NCI-H510A treated with DMSO at 0.1 percent for 48 hours (cell line): ENCODE measurements at places on chromosomes 3 and 15.

DNA sequence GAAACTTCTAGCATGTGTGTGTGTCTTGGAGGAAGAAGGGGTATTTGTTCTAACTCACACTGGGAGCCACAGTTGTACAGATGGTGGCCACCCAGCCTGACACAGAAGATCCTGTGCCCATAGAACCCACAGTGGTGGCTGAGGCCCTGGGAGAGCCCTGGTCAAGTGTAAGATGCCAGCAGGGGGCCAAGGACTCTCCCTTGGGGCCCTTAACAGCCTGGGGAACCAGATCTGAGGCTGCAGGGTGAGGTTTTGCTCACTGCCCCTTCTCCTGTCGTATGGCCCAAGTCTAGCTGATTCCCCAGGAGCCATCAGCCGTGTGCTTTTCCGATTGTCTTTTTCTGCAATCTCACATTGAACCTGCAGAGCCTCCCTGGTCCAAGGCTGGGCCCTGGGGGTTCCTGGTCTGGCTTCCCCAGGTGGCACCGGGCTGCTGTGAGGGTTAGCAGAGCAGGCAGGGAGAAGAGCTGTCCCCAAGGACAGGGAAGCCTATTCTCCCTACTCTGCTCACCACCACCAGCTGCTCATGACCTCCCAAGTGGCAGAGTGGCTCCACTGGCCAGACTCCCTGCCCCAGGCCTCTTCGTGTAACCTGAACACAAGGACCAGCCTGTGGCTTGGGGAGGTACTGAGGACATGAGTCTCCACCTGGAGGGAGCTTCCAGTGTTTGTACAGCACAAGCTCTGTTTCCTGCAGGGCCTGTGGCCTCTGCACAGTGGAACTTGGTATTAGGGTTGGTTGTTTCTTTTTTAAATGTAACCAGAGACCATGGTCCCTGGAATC, 51.9 kb downstream of the CA12 start:
- peak; percentile 44 for DNase-seq

DNA sequence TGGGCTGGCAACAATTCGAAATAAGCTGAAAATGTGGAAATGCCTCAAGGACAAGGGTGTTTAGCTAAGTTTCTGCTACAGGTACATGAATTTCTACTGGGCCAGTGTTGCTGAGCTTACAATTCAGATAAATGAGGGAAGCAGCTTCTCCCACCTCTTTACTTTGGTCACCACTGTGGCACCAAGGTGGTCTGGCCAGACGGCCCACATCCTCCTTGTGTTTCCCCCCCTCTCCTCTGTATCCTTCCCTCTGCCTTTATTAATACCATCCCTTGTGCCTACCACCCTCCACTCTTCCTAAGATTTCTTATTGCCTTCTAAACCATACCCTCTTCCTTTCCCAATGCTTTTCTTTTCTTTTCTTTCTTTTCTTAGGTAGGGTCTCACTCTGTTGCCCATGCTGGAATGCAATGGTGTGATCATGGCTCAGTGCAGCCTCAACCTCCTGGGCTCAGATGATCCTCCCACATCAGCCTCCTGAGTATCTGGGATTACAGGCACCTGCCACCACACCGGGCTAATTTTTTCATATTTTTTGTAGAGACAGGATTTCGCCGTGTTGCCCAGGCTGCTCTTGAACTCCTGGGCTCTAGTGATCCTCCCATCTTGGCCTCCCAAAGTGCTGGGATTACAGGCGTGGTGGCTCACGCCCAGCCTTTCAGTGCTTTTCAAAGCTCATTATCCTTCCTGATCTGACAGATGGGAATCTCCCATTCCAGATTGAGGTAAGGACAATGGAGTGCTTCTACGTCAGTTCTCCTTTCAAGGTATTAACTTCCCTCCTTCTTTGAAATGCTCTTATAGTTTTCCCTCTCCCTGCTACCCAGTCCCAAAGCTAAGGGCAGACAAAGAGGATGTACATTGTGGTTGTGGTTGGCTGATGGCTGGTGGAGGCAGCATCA, 14.8 kb downstream of the ANXA2 start:
- no peak for DNase-seq

- DNase-seq = no peak
These were observed 693 bp upstream of the RPSA start for GRCh38 chr3:39405687-39406367.

DNA sequence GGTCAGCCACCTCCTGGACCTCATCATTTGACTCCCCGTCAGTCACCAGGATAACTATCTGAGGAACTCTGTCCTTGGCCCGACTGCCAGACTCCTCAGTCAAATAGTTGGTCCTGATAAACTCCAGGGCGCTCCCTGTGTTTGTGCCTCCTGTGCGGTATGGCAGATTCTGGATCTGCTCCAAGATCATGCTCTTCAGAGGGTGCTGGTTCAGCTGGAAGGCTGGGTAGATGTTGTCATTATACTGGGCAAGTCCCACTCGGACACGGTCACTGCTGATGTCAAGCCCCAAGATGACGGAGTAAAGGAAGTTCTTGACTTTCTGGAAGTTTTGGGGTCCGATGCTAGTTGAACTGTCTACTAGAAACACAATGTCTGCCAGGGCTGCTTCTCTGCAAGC, 31.1 kb upstream of the CAPN7 start:
- DNase-seq = no peak

- DNase-seq = no peak
These were observed 470.4 kb upstream of the ROBO1 start for GRCh38 chr3:80238152-80238551.

GRCh38 chr15:83106994-83107840, at the start of gene TM6SF1:
TSS of gene TM6SF1 (plus strand) at chr15:83107645. CDS start at chr15:83107681, 36 bp downstream.
- DNase-seq = no peak

DNA sequence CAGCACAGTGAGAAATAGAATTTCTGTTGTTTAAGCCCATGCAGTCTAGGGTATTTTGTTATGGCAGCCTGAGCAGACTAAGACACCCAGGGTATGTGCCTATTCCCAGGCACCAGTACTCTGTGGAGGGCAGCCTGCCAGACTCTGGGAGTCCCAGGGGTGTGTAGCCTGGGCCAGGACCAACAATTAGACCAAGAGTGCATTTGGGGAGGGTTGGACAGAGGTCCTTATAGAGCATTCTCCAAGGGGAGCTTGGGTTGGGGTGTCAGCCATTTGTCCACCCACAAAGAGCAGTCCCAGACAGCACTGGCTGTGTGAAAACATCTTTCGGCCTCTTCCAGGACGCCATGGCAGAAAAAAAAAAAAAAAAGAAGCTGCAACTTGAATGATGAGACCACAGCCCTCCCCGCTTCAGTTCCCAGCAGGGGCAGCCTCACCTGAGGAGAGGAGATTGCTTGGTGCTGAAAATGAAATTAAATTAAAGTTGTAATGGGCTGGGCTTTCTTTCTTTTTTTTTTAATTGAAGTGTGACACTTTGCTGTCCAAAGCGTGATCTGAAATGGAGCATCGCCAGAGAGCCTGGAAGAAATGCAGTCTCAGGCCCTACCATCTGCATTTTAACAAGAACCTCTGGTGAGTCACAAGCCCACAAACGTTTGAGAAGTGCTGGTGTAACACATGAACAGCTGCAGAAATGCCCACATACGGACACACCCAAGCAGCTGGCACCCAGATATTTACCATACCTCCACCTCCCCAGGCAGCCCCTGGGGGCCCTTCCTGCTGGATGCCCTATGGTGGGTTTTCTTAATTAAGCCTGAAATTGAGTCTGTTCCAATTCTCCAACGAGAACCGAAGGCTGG, 21.3 kb upstream of the CAV3 start:
- DNase-seq = no peak

DNA sequence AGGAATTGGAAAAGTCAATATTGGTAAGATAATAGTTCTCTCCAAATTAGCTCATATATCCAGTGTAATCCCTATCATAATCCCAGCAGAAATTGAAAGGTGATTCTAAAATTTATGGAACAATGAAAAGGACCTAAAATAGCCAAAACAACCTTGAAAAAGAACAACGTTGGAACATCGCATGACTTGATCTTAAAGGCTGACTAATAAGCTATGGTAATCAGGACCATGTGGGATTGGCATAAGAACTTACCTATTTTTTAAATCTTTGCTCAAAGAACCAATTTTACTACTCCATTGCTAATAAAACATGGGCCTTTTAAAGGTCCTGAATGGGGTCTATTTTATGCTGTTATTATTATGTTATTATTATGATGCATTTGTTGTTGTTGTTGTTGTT, 40.9 kb downstream of the B3GNT5 start:
- no peak for DNase-seq

DNA sequence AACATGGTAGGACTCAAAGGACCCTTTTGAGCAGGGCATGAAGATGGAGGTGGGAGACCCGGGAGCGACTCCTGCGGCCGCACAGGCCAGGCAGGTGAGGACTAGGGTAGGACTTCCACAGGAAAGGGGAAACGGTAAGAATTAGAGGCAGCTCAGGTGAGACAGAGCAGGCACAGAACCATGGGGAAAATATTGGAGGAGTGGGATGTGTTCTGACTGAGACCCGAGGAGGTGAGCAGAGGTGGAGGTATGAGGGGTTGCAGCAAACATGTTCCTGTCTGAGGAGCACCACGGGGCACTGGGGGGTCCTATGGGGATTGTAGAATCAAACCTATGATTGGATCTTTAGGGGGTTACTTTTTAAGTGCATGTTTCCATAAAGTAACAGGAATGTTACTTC, 1.4 kb upstream of the ISG20 start:
- DNase-seq = no peak

DNA sequence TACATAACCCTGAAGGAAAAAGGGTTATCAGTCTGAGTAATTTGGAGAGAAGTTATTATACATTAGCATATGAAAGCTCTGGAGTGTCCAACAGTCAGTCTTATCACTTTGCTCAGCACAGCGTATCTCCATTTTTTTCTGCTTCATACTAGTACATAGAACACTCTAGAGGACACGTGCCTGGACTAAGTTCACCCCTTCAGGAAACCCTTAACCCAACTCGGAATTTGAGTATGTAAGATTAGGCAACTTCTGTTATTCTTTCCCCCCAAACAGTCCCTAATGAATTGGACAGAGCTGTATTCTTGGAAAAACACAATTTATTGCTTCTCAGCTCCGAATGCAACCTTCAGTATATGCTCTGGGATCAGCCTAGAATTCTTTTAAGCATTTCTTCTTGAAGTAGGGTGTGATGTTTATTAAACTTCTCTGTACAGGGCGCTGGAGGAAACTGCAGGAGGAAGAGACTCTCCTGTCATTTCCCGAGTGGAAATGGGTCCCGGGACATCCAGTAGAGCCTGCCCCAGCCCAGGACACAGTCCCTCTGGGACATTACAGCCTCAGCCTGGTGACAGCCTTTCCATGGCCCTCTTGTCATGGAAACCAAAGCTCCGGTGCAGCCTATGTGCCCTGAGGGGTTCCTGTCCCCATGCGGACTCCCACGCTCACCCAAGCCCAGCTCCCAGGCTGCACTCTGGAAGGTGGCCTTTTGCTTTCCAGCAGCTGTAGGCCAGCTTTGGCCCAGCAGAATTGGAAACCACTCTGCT, 37.3 kb upstream of the CMTM8 start:
- DNase-seq = no peak

GRCh38 chr3:144865948-144866347, 894.3 kb downstream of the DIPK2A start:
- DNase-seq = no peak

GRCh38 chr3:63809607-63810006, 9.5 kb upstream of the C3orf49 start:
- no peak for DNase-seq

DNA sequence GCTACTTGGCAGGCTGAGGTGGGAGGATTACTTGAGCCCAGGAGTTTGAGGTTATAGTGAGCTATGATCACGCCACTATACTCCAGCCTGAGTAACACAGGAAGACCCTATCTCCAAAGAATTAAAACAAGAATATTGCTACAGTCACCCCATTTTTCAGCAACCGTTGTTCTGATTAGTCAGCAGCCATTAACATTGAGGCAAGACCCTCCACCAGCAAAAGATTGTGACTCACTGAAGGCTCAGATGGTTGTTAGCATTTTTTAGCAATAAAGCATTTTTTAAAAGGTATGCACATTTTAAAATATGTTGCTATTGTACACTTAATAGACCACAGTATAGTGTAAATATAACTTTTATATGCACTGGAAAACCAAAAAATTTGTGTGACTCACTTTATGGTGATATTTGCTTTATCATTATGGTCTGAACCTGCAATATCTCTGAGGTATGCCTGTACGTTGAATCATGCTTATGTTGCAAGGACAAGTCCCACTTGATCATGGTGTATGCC, 492.6 kb downstream of the SQOR start:
- DNase-seq = no peak

GRCh38 chr15:78565951-78566774, 843 bp downstream of the CHRNA5 start:
- peak; percentile 53 for DNase-seq

GRCh38 chr3:13028010-13028821, 45.0 kb downstream of the IQSEC1 start:
- no peak for DNase-seq

DNA sequence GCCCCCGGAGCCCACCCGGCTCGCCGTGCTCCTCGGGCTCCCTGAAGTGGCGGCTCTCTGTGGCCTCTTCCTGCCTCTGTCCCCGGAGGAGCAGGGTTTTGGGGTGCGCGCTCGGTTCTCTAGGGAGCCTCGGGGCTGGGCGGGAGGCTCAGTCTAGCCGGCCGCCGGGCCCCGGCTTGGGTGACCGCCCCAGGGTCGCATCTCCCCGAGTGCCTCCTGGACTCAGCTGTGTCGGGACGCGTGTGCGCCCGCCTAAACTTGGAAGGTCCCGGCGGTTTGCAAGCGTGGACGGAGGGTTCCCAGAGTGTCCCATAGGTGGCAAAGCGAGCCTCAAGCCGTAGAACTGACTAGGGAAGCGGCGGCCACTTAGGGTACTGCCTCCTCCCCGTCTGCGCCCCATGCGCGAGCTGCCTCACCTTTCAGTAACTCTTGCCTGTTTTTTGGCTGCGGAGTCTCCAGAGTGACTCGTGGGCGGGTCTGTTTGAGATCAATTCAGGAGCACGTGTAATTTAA, 601 bp downstream of the ACTL6A start:
- DNase-seq = peak; percentile 27

GRCh38 chr15:40054605-40054854, 15.5 kb upstream of the SRP14 start:
- DNase-seq = no peak

DNA sequence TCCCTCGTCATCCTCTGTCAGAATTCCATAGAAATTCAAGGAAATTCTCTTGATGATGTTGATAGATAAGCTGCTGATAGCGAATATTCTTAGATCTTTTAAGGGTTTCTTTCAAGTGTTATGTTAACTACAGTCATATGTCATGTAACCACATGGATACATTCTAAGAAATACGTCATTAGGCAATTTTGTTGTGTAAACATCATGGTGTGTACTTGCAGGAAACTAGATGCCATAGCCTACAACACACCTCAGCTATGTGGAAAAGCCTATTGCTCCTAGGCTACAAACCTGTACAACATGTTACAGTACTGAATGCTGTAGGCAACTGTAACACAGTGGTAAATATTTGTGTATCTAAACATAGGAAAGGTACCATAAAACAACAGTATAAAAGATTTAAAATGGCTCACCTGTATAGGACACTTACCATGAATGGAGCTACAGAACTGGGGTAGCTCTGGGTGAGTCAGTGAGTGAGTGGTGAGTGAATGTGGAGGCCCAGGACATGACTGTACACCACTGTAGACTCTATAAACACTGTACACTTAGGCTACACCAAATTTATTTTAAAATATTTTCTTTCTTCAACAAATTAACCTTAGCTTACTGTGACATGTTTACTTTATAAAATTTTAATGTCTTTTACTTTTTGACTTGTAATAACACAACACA, 34.6 kb downstream of the GLDN start:
- DNase-seq = no peak

GRCh38 chr3:155228676-155229075, 64.8 kb downstream of the STRIT1 start:
- DNase-seq = no peak

GRCh38 chr15:77059786-77060361, 11.0 kb downstream of the TSPAN3 start:
- no peak for DNase-seq
